Colonic mucosa (tissue), 4 donors: ENCODE measurements at places on chromosomes 11 and 22.

DNA sequence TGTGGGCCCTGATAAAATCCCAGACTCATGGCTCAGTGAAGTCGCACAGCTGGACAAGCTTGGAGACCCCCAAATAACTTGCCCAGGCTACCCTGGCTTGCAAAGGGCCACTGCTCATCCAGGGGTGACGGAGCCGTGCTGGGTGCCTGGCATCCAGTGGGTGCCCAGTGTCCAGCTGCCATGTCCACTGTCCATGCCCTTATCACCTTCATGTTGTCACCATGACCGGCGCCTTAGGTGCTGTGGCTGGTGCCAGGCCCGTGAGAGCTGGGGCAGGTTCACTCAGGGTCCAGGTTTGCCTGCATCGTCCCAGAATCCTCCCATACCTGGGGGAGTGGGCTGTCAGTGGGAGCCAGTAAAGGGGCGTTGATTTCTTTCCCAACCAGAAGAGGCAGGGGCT is 57.4 kb downstream of the LRP5 start:
- H3K4me3 ChIP-seq = no peak overlapping the region
- DNase-seq = no peak
- no peak overlapping the region for H3K27ac ChIP-seq
- H3K36me3 ChIP-seq = no peaks in the 10 kb centered on the region
- no peaks in the 10 kb centered on the region for H3K27me3 ChIP-seq

DNA sequence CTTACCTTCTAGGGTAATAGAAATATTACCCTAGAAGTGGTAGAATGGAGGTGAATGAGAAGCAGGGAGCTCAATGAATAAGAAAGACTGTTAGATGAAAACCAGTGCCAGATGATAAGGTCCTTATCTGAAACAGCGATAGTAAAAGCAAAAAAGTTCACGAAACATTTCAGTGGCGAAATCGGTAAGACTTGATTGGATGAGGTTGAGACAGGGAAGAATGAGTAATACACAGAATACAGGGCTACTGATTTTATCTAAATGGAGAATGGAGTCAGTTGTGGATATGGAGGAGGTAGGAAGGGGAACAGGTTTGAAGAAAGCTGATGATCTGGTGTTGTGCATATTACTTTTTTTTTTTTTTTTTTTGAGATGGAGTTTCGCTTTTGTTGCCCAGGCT is 96.5 kb downstream of the GALNT18 start:
- H3K36me3 ChIP-seq = no peaks in the 10 kb centered on the region
- no peak for DNase-seq
- H3K4me3 ChIP-seq = no peak overlapping the region
- H3K27me3 ChIP-seq = no peaks in the 10 kb centered on the region
- no peaks in the 10 kb centered on the region for H3K4me1 ChIP-seq
- H3K27ac ChIP-seq = no peak overlapping the region

DNA sequence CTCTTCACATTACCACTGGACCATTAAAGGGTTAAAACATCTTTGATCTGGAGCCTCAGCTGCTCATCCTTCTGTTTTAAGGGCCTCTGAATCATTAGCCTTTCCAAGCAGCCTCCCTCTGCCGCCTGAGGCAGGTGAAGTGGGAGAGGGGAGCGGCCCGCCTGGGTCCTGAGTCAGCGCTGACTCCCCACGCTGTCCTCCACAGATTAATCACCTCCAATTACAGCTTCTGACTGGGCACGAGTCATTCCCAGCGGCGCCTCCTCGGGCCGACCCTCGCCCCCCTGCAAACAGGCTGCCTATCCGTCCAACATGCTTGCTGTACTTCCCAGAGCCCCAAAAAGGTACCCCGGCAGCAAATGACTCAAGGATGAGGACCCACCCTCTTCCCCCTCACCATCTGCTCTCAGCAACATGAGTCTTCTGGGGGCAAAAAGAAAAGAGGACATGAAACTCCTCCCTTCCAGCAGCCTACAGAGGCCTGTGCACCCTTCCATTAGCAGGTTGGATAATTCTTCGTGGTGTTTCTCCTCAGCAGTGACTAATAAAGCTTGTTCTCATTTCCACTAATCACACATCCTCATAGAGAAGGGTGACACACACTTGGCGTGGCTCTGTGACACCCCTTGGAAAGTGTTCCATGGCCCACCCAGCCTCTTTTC is 44.3 kb upstream of the JAM3 start:
- H3K4me3 ChIP-seq = no peak overlapping the region
- H3K4me1 ChIP-seq = no peaks in the 10 kb centered on the region
- no peak for DNase-seq
- no peaks in the 10 kb centered on the region for H3K36me3 ChIP-seq
- H3K27me3 ChIP-seq = no peaks in the 10 kb centered on the region
- H3K27ac ChIP-seq = no peak overlapping the region

DNA sequence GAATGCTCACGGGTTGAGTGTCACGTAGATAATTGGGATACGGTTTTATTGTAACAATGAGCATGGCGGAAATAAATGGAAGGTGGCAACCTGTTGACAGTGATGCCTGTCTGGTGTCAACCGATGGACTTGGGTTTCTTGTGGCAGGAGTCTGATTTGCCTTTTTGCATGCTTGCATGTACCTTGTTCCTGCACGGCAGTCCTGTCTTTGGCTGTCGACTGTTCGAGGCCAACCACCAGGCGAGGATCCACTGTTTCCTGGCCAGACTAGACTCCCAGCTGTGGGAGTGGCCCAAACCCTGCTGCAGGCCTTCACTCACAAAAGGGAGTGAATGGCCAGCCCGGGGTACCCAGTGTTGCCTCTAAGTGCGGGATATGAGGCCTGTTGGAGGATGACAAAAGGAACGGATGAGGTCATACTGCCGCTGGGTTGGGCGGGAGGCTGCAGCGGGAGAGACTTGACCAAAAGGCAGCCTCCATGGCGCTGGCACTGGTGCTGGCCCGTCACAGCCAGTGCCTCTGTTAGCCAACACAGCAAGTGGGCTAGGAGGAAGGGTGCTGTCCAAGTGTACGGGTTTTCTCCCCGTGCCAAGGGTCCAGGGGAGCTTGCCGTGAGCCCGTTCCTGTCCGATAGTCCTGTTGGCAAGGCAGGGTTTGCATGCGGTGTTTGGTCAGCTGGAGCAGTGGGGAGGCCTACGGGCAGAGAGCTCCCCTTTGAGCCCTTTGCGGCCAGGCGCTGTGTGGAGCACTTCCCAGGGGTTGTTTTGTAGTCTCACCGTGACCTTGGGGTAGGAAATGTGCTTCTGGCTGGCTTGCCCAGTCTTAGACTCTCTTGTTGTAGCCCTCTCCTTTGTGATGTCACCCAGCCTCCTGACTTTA is 974 bp downstream of the DGCR8 start:
- DNase-seq = peak; percentile 38
- H3K4me3 ChIP-seq = peak overlapping the region; percentile 87
- peak overlapping the region; percentile 91 for H3K27ac ChIP-seq
- peaks cover 5% of the 10 kb centered on the region for H3K4me1 ChIP-seq
- no peaks in the 10 kb centered on the region for H3K27me3 ChIP-seq

DNA sequence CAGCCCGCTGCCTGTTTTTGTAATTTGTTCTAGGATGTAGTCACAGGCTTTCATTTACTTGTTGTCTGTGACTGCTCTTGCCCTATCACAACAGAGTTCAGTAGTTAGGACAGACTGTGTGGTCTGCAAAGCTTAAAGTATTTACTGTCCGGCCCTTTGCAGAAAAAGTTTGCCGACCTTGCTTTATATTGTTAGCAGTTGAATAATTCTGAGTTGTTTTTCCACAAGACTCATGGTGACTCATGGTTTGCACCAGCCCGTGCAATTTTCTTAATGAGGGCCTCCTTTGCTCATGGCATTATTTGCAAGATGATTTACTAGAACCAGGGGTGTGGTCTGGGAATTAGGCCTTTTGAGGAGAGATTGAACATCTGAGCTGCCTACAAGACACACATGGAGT is 110.6 kb downstream of the SCN3B start:
- no peak overlapping the region for H3K27ac ChIP-seq
- H3K27me3 ChIP-seq = no peaks in the 10 kb centered on the region
- H3K4me1 ChIP-seq = no peaks in the 10 kb centered on the region
- no peaks in the 10 kb centered on the region for H3K36me3 ChIP-seq

GRCh38 chr11:47899801-47900200 is 51.7 kb upstream of the NUP160 start:
- no peaks in the 10 kb centered on the region for H3K4me1 ChIP-seq
- no peak for DNase-seq
- no peak overlapping the region for H3K4me3 ChIP-seq
- H3K27ac ChIP-seq = no peak overlapping the region
- H3K27me3 ChIP-seq = no peaks in the 10 kb centered on the region
- no peaks in the 10 kb centered on the region for H3K36me3 ChIP-seq

- no peak overlapping the region for H3K27ac ChIP-seq
- no peaks in the 10 kb centered on the region for H3K27me3 ChIP-seq
- no peak for DNase-seq
- no peaks in the 10 kb centered on the region for H3K4me1 ChIP-seq
- no peaks in the 10 kb centered on the region for H3K36me3 ChIP-seq
These were observed 709.3 kb upstream of the CCDC179 start for GRCh38 chr11:23569547-23569946.

- no peaks in the 10 kb centered on the region for H3K27me3 ChIP-seq
- no peak overlapping the region for H3K4me3 ChIP-seq
- no peaks in the 10 kb centered on the region for H3K36me3 ChIP-seq
- H3K27ac ChIP-seq = no peak overlapping the region
- no peaks in the 10 kb centered on the region for H3K4me1 ChIP-seq
- DNase-seq = no peak
These were observed 179.0 kb downstream of the SNX19 start for GRCh38 chr11:130737041-130737830.

DNA sequence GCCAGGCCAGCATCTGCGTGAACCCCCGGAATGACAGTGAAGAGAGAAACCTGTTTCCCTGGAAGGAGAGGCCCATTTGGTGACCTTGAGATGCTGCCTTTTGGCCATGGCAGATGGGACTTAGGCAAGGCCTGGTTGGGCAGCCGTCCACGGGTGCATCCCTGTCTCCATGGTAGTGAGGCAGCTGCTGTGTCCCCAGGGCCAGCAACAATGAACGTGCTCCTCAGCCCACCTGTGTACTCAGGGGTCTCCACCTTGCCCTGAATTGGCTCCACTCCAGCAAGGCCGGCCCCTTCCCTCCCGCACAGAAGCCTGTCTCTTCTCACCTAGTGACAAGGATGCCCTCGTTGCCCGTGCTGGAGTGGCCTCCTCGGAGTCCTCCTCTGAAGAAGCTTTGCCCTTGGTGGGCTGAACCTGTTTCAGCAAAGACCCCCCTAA is 441.1 kb downstream of the TBC1D22A start:
- no peak overlapping the region for H3K4me3 ChIP-seq
- H3K36me3 ChIP-seq = no peaks in the 10 kb centered on the region
- H3K27ac ChIP-seq = no peak overlapping the region
- no peaks in the 10 kb centered on the region for H3K4me1 ChIP-seq
- DNase-seq = peak; percentile 11

DNA sequence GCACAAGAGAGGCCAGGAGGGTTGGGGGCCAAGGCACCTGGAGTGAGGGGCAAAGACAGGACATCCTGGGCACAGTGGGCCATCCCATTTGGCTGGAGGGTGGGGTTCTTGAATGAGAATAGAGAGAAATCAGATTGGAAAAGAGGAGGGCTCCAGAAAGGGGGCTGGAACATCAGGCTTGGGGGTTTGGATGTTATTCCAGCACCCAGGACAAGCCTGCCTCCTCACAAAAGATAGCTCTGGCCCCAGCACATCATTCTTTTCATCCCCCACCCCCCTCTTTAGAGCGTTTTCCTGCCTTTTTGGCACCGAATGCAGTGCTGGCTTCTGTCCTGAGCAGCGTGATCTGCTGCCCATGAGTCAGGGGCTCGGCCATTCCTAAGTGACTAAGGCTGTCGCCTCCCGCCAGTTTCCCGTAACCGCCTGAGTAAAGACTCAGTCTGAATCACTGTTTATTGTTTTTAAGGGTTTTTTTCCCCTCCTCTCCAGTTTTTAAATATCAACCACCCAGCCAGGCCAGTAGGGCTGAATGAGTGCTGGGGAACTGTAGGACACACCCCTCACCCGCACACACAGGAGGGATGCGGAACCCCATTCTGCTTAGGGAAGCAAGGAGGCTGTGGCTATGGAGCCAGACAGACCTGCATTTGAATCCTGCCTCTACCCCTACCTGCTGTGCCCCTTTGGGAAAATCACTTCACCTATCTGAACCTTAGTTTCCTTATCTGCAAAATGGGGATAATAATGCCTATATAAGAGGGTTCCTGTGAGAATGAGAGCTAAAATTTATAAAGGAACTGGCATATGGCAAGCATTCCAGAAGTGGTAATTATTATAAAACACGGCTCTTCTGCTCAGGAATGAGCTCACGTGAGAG is 32.4 kb upstream of the NAV2 start:
- no peak overlapping the region for H3K4me3 ChIP-seq
- DNase-seq = peak; percentile 66
- H3K27me3 ChIP-seq = no peaks in the 10 kb centered on the region
- H3K4me1 ChIP-seq = no peaks in the 10 kb centered on the region
- H3K27ac ChIP-seq = peak overlapping the region; percentile 38

- H3K27ac ChIP-seq = no peak overlapping the region
- H3K4me1 ChIP-seq = no peaks in the 10 kb centered on the region
- no peak for DNase-seq
- no peak overlapping the region for H3K4me3 ChIP-seq
These were observed 26.3 kb downstream of the ANO1 start for GRCh38 chr11:70104419-70104818.

- H3K27me3 ChIP-seq = no peaks in the 10 kb centered on the region
- H3K36me3 ChIP-seq = no peaks in the 10 kb centered on the region
- no peak overlapping the region for H3K4me3 ChIP-seq
- peaks cover 3% of the 10 kb centered on the region for H3K4me1 ChIP-seq
- DNase-seq = peak; percentile 18
These were observed 37.8 kb upstream of the TH start for GRCh38 chr11:2209370-2209801.

DNA sequence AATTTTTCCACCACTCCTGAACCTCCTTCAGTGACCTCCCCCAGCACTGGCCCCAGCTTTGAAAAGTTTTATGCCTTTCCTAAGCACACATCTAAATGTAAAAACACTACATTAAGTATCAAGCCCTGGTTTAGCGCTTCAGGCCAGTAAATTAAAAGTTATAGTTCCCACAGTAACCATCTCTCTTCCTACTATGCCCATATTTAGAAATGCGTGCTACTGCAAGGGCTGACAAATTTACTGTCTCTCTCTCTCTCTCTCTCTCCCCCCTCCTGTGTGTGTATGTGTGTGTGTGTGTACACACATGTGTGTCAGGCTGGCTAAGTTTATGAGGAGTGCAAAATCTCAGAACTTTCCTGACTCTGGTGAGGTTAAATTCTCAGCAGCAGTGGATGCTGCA is 231.4 kb downstream of the LARGE1 start:
- H3K4me3 ChIP-seq = no peak overlapping the region
- no peak overlapping the region for H3K27ac ChIP-seq
- H3K4me1 ChIP-seq = no peaks in the 10 kb centered on the region
- no peaks in the 10 kb centered on the region for H3K27me3 ChIP-seq

DNA sequence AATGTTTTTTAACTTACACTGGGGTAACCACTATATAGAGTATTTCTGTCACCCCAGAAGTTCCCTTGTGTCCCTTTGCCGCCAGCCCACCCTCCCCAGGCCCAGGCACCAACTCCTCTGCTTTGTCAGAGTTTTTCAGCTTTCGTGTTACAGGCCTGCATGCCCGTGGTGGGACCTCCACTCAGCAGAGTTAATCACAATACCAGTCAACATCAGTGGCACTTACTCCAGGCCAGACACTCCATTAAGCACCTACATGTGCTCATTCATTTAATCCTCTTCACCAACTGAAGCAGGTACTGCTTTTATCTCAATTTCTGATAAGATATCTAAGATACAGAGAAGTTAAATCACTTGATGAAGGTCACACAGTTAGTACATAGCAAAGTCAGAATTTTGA is 63.3 kb downstream of the LIF start:
- no peaks in the 10 kb centered on the region for H3K27me3 ChIP-seq
- no peak overlapping the region for H3K27ac ChIP-seq
- no peak for DNase-seq
- no peak overlapping the region for H3K4me3 ChIP-seq
